ENCODE measurements at places on chromosomes 13 and 19.

GRCh38 chr19:5186293-5187050, 154.1 kb downstream of the PTPRS start:
- DNase-seq: no peak

DNA sequence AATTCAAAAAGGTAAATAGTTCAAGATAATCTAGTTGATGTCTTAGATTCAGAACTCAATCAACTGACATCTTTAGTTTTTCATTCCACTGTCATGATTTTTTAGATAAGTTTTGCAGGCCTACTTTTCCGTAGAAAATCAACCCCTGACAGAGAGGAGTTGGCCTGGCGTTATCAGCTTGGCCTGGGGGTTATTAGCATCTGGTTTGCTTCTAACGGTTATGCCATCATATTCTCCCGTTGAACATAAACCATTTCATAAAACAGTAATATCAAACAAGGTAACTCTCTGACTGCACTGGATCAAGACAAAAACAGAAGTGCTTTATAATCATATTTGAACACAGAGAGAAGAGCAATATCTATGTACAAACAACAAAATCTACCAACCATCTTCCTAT, 130.8 kb upstream of the PCDH20 start:
- no peak for DNase-seq

DNA sequence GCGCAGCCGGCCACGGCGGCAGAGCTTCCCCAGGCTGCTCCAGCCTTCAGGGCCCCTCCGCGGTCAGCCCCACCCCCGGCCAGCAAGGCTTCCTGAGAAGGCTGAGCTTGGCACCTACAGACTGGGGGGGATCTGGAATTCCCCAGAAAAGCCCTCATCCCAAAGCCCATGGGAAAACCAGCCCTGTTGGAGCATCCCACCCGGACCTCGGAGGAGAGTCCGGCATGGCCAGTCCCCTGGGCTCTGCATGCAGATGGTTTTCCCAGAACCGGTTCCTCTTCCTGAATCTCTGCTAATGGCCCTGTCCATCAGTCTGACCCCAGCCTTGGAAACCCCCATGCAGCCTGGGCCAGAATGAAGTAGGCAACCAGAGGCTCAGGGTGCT, 10.3 kb downstream of the RASA3 start:
- peak; percentile 76 for DNase-seq

DNA sequence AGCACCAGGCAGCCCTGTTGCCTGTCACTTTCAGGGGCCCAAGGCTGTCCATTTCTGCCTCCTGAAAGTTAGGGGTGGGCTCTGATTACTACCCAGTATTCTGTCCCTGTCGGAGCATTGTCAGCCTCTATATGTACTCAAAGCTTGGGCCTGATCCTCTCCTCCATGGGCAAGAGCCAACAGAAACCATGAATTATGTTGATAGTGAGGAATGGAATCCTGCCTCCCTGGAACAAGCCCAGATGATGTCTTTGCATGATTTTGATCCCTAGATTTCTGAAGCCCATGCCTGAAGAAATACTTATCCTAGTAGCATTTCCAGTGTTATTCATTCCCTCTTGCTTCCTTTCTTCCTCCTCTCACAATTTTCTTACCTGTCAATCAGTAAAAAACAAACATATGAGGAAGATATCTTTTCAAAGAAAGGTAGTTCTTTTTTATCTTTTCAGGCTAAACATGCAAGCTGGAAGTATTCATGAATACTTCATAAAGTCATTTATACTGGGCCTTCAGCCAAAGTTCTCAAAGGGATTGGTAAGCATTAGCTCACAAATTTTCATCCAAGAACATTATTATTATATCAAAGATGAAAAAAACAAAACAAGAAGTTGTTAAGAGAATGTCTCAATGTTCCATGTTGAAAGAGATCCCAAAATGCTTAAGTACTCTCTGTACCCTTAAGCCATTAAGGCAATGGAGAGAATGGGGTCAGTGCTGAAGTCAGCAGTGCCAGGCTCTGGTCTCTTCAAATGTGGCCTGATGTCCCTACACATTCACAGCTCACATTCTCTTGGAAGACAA, 171.7 kb downstream of the NHLRC3 start:
- no peak for DNase-seq

- peak; percentile 75 for DNase-seq
Observed at GRCh38 chr13:30696278-30697176, 38.8 kb upstream of the ALOX5AP start.

- DNase-seq: no peak
Observed at GRCh38 chr19:15829306-15829698, 13.8 kb upstream of the OR10H1 start.

DNA sequence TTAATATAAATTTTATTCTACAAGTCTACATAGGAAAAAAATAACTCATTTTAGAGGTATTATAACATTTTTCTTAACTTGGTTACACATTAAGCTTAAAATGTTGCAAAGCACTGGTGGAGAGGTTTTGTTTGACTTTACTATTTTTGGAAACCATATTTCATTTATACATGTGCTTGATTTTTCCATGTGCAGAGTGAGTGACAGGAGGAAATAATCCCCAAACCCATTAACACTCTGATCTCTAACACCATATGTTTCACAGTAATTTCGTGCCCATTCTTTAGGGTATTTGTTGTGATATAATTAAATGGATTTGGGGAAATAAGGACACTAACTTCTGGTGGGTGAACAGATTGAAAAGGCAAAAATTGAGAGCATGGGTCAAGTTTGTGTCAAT, 2124.4 kb upstream of the PCDH20 start:
- DNase-seq: no peak

GRCh38 chr19:32241932-32242710, 103.3 kb upstream of the ZNF507 start:
- DNase-seq: no peak

GRCh38 chr13:109646423-109646822, 140.0 kb downstream of the IRS2 start:
- DNase-seq: no peak

DNA sequence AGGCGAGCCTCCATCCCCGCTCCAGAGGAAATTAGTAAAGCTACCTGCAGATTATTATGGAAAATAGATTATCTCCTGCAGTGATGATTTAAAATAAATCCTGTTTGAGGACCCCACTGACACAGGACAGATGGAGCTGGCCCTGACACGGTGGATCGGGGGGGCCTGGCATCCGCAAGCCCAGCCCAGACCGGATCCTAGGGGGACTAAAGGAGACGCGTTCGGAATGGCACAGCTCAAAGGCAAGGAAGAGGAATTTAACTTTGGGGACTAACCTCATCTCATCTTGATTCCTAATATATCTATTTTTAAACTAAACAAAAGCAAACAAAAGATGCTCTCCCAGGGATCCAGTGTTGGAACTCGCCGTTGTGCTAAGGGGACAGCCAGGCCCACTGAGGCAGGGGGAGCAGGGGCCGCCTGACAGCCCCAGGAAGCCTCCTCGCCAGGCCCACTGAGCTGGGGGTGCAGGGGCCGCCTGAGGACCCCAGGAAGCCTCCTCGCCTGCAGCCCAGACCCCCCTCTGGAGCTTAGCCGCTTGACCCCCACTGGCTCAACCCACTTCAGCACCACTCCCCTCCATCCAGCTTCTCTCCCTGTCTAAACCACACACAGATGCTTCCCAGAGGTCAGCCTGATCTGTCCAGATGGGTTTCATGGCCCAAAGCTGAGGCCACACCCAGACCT, 78.6 kb downstream of the SPACA7 start:
- no peak for DNase-seq

DNA sequence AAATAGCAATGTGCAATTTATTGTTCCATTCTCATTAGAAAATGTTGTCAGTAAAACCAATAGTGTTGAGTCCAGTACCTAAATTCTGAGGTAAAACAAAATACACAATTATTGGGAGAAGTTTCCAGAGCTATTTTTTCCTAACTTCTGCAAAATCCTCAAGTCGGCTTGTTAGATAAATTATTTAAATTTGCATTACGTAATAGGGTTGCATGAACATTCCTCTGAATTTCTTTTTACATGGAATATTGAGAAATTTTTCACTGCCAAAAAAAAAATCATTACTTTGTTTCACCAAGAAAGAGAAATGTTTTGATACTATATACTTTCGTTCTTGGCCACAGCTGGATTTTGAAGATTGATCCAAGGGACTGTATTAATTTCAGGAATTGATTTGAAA, 1.5 kb downstream of the ZNF507 start:
- DNase-seq: no peak

DNA sequence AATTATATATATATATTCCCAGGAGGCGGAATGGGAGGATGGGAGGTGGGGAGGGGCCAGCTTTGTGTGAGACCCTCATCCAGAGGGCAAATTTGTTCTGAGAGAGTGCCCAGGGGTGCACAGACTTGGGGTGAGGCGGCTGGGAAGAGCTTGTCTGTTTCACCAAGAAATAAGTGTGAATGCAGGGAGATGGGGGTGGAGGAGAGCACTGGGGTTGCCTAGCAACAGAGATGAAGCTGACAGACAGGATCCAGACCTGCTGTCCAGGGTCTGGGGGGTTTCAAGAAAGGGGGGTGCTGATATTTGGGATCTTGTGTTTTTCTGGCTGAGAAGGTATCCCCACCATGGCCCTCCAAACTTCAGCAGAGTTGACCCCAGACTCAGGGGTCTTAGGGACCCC, 18.6 kb upstream of the TNFAIP8L1 start:
- DNase-seq: no peak

- DNase-seq: no peak
Observed at GRCh38 chr19:802498-803098, 5.3 kb downstream of the PTBP1 start.

DNA sequence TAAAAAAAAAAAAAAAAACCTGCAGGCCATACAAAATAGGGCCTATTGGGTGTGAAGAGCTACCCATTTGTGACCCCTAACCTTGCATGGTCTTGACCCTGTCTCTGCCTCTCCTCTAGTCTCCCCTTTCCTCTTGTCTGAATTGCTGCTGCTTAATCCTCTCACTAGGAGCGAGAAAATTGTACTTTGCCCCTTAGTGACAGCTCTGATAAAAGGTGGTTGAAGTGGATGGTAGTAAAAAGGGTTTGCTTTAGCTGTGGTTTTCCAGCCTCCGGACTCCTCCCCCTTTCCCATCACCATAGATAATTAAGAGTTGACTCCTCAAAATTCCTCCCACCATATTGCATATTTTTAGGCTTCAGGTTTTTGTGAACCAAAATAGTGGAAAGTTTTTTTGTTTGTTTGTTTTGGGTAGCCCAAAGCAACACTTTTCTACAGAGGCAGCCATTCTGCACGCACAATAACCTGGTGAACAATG, 23.5 kb downstream of the ACTN4 start:
- DNase-seq: no peak

GRCh38 chr13:113777311-113778260, 18.6 kb downstream of the TMEM255B start:
- peak; percentile 35 for DNase-seq

DNA sequence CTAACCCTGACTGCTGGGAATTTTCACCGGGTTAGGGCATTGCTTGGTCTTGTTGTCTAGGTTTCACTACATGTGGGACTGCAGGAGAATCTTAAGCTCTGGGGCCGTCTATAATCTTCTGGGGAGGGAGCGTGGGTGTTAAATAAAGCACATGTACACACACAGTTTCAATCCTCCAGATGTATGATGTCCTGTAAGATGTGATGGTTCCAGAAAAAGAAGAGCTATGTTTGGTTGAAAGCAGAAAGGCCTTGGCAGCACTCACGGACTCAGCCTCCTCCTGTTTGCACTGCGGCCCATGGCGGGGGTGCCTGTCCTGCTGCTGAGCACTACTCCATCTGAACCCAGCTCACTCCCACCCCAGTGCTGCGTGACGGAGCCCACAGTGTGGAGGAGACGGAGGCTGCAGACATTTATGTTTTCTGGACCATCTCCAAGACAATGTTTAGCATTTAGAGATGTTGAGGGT, 343.5 kb downstream of the TEX29 start:
- DNase-seq: no peak

DNA sequence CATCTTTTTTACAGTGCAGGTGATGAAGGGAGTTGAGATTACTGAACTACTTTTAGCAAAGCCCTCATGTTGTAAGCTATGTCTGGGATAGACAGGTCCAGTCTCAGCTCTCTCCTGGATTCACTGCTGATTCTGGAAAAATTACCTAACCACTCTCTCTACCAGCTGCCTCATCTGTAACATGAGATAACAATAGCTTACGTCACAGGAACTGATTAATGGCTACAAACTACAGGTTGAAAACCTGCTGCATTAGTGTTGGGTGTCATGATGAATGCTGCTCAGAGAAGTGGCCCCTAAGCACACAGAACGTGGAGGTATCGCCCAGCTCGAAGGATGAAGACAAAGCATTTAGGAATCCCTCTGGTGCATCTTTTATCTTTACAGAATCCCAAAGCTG, 277.8 kb downstream of the ABCC4 start:
- DNase-seq: no peak

DNA sequence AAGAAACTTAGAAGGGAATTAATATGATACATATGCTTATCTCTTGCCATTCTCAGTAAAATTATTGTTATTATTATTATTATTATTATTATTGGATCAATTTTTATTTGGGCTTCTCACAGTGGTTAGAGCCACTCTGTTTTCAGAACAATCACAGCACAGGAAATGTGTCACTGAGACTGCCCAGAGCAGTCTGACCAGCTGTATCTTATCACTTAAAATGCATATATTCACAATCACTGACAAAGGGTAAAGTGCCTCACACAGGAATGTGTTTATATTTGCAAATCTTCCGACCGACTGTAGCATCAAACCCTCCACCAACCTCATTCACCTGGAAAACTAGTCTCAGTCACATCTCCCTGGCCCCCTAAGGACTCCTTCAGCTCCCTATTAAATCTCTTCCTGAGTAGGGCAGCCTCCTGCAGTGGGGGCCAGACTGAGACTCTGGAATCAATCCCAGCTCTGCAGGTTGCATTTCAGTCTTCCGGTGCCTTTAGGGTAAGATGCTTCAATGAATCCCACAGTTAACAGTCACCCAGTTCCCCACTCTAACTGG, 738.3 kb upstream of the SLITRK5 start:
- DNase-seq: no peak

- DNase-seq: peak; percentile 22
Observed at GRCh38 chr13:91346850-91347201, 661 bp upstream of the MIR17HG start.

GRCh38 chr13:29713839-29714238, 118.4 kb upstream of the SLC7A1 start:
- DNase-seq: peak; percentile 23

DNA sequence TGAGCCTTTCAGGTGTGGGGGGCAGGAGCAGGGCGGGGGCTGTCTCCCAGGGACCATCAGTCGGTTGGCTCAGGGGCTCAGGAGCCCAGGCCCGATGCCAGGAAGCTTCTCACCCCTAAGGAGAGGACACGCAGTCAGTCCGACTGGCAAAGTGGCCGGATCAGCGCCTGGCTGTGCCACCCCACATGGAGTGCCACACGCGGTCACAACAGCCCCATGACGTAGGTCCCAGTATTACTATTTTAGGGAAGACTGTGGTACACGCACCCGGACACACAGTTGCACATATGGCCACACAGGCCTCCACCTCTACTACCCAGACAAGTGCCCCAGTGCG, 29.3 kb upstream of the GRTP1 start:
- no peak for DNase-seq

DNA sequence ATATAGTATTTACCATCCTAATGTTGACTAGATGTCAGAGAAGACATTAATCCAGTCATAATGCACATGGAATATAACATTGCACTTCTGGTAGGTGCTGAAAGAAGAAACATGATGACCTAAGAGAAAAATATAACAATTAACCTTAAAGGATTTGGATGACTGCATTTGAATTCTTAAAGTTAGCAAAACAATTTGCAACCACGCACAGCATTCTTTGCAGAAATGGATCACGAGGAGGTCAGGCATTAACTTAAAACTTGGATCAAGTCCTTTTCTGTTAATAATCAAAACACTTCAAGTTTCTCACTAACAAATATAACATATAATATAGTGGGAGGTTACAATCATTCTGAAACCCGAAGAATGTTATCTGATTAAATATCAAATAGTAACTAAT, 525.0 kb upstream of the SLITRK6 start:
- DNase-seq: no peak

GRCh38 chr19:30943101-30943843, 406.0 kb downstream of the TSHZ3 start:
- DNase-seq: no peak
